ENCODE measurements at places on chromosomes 6 and 20. TPM values are rescaled to one million over a fixed set of nuclear protein-coding genes. Genes with fewer than 3 reads are reported as not detected.

- no peak for DNase-seq
Observed at GRCh38 chr6:15344831-15345230, 99.0 kb downstream of the JARID2 start.

GRCh38 chr6:99331531-99331930 is 17.9 kb downstream of the FAXC start:
- no peak for DNase-seq

DNA sequence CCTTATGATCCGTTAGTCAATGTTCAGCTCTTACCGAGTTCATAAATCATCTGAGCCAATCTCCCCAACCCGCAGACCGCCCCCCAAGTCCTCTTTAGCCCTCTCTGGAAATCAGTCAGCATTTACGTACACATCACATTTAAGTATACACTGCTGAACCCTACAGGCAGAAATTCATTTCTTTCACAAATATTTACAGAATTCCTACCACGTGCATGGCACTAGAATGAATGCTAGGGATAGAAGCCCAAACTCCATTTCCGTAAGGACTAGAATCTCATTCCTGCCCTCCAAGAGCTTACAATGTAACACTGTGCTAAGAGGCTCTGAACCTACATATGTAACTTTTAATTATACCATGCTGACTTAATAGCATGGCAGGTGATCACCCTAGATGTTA is 1.8 kb downstream of the OSER1 start:
- DNase-seq, result no peak

GRCh38 chr6:108550256-108550655 is 10.5 kb upstream of the FOXO3 start:
- no peak for DNase-seq

GRCh38 chr6:158646023-158646910 is 1.7 kb upstream of the DYNLT1 start:
- DNase-seq, result no peak

DNA sequence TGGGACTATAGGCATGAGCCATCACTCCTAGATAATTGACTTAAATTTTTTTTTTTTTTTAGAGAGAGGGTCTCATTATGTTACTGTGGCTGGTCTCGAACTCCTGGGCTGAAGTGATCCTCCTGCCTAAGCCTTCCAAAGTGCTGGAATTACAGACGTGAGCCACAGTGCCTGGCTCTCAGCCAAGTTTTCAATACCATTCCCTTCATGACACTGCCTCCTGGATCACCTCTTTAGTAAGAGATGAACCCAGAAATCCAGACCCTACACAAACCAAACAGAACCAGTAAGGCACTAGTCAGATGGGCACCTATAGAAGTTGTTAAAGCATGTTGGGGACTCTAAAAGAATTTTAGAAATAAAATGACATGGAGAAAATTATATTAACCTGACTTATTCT is 18.3 kb upstream of the RIMS4 start:
- no peak for DNase-seq

DNA sequence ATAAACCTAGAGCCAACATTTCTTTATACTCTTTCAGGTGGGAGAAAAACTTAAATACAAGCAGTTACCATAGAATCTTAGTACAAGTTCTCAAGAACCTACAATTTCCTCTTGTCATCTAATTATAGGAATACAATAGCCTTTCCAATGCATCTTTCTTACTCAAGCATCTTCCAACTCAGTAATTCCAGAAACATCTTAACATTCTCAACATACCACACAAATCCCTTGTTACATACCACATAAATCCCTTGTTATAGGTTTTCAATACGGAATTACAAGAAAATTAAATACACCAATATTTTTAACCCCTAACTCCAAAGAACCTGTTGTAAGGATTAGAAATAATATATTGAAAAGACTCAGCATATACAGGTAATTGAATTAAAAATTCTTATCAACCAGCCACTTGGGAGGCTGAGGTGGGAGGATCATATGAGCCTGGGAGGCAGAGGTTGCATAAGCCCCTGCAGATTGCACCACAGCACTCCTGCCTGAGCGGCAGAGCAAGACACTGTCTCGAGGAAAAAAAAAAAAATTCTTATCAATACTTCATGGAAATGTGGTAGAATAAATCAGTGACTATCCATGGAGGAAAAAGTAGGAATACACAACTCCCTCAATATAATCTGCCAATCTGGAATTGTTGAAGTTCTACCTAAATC is 127.5 kb upstream of the CCDC28A start:
- DNase-seq, result no peak

GRCh38 chr6:148398244-148398643 is 55.6 kb downstream of the SASH1 start:
- DNase-seq, result no peak

DNA sequence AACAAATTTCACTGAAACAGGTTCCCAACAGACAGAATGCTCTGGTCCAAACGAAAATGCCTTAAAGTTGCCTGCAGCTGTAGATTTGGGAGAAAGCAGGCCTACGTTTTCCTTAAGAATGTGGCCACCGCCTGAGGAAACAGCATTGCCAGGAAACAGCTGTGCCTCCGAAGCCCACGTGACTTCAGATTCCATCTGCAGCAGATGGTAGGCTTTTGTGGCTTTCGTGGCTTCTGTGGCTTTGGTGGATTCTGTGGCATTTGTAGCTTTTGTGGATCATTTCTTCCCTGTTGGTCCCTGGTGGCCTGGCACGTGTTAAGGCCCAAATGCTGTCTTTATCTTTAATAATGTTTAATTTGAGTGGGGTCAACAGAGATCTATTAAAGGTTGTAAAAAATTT is 222.9 kb downstream of the TTLL2 start:
- DNase-seq, result no peak

DNA sequence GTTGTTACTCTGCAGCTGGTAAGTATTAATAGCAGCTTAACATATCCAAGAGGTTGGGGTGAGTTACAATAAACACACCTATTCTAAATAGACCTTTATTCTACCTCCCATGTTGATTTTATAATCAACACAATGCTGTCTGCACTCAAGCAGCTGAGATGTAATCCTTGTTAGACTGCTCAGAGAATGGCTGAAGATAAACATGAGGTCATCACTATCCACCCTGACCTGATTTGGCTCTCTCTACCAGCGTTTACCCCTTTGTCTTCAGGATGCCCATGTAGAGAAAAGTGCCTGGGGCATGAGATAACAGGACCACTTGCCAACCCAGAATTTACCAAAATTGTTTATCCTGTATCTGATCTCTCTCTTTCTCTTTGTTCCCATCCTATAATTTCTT is 220.7 kb upstream of the DEFB112 start:
- no peak for DNase-seq

- no peak for DNase-seq
Observed at GRCh38 chr20:38084425-38084951, 50.9 kb downstream of the RPRD1B start.

MAP7 gene
- 4.6 TPM for total RNA-seq

CTCFL gene
- total RNA-seq, result not detected

HEY2 gene
- 1.5 TPM for total RNA-seq

RAMACL gene
- 3.9 TPM for total RNA-seq

OR2H1 gene
- total RNA-seq, result not detected

RBPJL gene
- not detected for total RNA-seq

Measured in omental fat pad (tissue), 4 donors.